ENCODE measurements at places on chromosomes 13 and 19.

GRCh38 chr19:29876414-29876813, 64.6 kb downstream of the CCNE1 start:
- DNase-seq, result no peak

DNA sequence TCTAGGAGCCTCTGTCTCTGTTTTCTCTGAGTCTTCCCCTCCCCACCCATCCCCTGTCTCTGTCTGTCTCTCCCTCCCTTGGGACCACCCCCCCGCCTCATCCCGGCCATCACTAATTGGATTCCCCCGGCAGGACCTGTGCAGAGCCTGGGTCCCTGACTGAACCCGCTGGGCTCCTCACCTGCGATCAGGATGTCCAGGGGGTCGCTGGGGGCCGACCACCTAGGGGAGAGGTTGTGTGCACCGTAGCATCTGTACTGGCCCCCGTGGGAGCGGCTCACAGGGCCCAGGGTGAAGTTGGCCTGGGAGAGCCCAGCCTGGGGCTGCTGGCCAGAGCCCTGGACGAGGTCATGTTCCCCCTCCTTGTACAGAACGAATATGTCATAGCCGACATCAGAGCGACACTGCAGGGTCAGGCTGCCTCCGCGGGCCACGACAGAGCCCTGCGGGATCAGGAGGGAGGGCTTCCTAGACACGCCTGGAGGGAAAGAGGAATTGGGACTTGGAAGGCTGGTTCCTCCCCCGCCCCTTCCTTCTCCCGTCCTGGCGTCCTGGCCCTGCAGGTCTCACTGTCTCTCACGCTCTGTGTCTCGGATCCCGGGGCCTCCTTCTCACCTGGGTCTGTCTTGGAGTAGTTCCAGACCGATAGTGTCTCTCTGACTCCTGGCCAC, 1.8 kb downstream of the LILRB5 start:
- no peak for DNase-seq

DNA sequence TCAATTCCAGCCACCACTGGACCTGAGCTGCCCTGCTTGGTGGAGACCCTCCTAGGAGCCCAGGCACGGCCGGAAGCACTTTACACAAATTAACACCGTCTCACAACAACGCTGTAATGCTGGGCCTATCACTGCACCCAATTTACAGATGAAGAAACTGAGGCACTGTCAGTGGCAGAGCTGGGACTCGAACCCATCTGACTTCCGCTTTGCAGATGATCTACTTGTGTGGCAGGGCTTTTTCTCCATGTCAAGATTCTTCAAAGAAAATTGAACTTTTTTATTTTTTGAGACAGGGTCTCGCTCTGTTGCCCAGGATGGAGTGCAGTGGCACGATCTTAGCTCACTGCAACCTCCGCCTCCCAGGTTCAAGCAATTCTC, 33.8 kb downstream of the ZFR2 start:
- no peak for DNase-seq

GRCh38 chr13:72514146-72514545, 213.3 kb downstream of the MZT1 start:
- DNase-seq, result no peak

DNA sequence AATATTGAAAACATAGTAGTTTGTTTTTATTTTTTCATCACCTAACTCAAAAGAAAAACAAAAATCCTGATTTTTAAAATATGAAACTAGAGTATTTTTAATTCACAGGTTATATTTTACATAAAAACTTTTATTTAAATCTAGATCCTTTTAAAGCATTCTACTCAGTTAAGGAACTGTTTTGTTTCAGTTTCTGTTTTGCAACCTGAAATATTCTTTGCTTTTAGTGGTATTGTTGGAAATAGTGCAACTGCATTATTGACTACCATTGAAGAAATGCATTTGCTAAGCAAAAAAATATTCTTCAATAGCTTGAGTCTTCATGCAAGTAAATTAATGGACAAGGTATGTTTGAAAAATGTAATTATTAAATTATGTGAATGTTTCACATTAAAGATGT, 43.8 kb downstream of the COG6 start:
- DNase-seq, result no peak
